ENCODE measurements at places on chromosomes 11 and 22. TPM values are rescaled to one million over a fixed set of nuclear protein-coding genes. Genes with fewer than 3 reads are reported as not detected.

GTF2H1 gene
- 57.9 TPM for total RNA-seq

CCDC89 gene
- not detected for total RNA-seq

FREY1 gene
- total RNA-seq, result 1.0 TPM

POU2AF2 gene
- not detected for total RNA-seq

OR52K1 gene
- total RNA-seq, result not detected

THY1 gene
- 0.18 TPM for total RNA-seq

LARGE1 gene
- total RNA-seq, result 0.57 TPM

PTGDR2 gene
- 0.18 TPM for total RNA-seq

SAA1 gene
- not detected for total RNA-seq

OSBPL5 gene
- 7.1 TPM for total RNA-seq

NAALAD2 gene
- not detected for total RNA-seq

YWHAH gene
- 83.2 TPM for total RNA-seq

CDC42EP2 gene
- total RNA-seq, result 0.93 TPM

CLMP gene
- 0.05 TPM for total RNA-seq

OR8D4 gene
- total RNA-seq, result not detected

STK33 gene
- 0.55 TPM for total RNA-seq

GAL3ST1 gene
- not detected for total RNA-seq

NLRX1 gene
- 18.2 TPM for total RNA-seq

PARVA gene
- total RNA-seq, result 0.11 TPM

NXPE1 gene
- total RNA-seq, result not detected

CADM1 gene
- 0.91 TPM for total RNA-seq

LIF gene
- total RNA-seq, result 77.3 TPM

FZD4 gene
- 0.21 TPM for total RNA-seq

F2 gene
- not detected for total RNA-seq

RTL10 gene
- 15.6 TPM for total RNA-seq

MYO7A gene
- total RNA-seq, result 0.48 TPM

ART5 gene
- total RNA-seq, result not detected

APLP2 gene
- 34.6 TPM for total RNA-seq

SHISAL1 gene
- total RNA-seq, result not detected

IGF2 gene
- total RNA-seq, result 8.6 TPM

TXNRD2 gene
- 25.3 TPM for total RNA-seq

GGTLC2 gene
- total RNA-seq, result not detected

HOATZ gene
- total RNA-seq, result not detected

BRMS1 gene
- 29.2 TPM for total RNA-seq

POTEH gene
- not detected for total RNA-seq

TRIM48 gene
- total RNA-seq, result not detected

NLRP6 gene
- total RNA-seq, result 0.57 TPM

EMID1 gene
- not detected for total RNA-seq

MTA2 gene
- 179 TPM for total RNA-seq

INPPL1 gene
- total RNA-seq, result 68.5 TPM

TENM4 gene
- not detected for total RNA-seq

LMNTD2 gene
- total RNA-seq, result 4.9 TPM

PLEKHB1 gene
- 10.6 TPM for total RNA-seq

NRIP3 gene
- total RNA-seq, result 2.2 TPM

All from activated CD4-positive, alpha-beta T cell treated with anti-CD3 and anti-CD28 coated beads for 36 hours (primary cell).